ENCODE measurements at places on chromosomes 6 and 20. TPM values are rescaled to one million over a fixed set of nuclear protein-coding genes. Genes with fewer than 3 reads are reported as not detected.
A peak's percentile ranks its signal among the peaks of the same experiment; 100 is the strongest.

PLTP gene
- 823 TPM for polyA plus RNA-seq

MLIP gene
- not detected for polyA plus RNA-seq

KIF25 gene
- not detected for polyA plus RNA-seq

TFAP2A gene
- polyA plus RNA-seq, result 14.9 TPM

DNA sequence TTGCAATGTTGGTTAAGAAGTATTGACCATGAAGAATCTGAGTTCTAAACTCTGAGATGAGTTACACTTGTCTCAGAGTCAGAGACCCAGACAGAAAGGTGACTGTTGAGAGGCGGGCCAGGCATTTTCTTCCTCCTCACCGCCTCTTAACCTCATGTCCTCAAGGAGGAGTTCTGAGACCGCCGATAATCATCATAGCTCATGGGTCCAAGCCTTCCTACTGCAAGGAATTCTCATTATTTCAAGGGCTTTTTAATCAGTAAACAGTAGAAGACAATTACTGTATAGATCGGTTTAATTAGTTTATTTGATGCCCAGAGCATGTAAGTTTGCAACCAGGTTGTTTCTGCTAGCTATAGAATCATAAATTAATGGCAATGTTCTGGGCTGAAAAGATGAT is 382.4 kb upstream of the MMS22L start:
- no peaks in the 10 kb centered on the region for H3K36me3 ChIP-seq
- no peaks in the 10 kb centered on the region for H3K27me3 ChIP-seq
- no peaks in the 10 kb centered on the region for H3K4me1 ChIP-seq

- no peaks in the 10 kb centered on the region for H3K27me3 ChIP-seq
- DNase-seq, result peak; percentile 94
- H3K4me1 ChIP-seq, result peaks cover 11% of the 10 kb centered on the region
- H3K27ac ChIP-seq, result peak overlapping the region; percentile 97
- peak overlapping the region; percentile 97 for H3K4me3 ChIP-seq
Observed at GRCh38 chr6:37171970-37172812, 2.2 kb downstream of the PIM1 start.

GRCh38 chr6:97820400-97820799 is 537.4 kb upstream of the MMS22L start:
- H3K27me3 ChIP-seq, result no peaks in the 10 kb centered on the region
- H3K27ac ChIP-seq, result no peak overlapping the region
- no peak overlapping the region for H3K4me3 ChIP-seq
- DNase-seq, result no peak
- no peaks in the 10 kb centered on the region for H3K36me3 ChIP-seq
- H3K4me1 ChIP-seq, result no peaks in the 10 kb centered on the region

- no peaks in the 10 kb centered on the region for H3K27me3 ChIP-seq
- no peak overlapping the region for H3K27ac ChIP-seq
- H3K4me3 ChIP-seq, result no peak overlapping the region
- DNase-seq, result no peak
Observed at GRCh38 chr20:24949756-24950127, 673 bp downstream of the CST7 start.

DNA sequence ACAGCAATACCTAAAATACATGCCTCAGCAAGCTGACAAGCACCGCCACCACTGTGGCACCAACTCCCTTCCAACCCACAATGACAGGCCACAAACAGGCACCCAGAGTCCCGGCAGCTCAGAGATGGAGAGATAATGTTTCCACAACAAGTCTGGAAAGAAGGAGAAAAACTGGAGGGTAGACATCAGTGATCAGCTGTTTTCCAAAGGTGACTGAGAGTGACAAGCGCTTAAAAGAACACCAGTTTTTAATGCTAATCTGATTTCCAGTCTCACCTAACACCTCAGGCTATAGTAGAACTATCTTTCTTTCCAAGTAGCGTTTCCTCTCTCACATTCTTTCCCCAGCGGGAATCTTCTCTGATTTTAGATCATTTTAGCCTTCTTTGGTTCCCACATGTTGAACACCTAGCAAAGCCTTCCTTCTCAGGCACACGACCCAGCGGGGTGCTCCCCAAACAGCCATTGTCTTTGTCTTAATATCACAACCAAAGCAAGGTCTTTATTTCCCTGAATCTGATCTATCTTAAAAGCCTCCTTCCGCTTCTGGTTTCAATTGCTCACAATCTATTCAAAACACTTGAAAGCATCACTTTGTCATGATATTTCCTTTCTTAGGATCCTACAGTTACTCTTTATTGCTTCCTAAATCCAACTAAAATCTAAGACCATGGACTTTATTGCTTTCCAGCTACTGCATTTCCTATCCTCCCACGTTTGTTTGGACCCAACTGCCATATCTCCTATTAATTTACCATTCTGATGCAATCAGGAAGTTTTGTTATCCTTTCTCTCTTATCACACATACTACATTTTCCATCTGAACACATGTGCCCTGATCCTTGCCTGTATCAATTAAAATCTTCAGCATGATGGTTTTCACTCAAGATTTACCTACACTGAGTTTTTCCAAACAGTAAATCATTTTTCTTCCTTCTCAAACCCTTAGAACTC is 282.7 kb downstream of the ADGB start:
- no peaks in the 10 kb centered on the region for H3K27me3 ChIP-seq
- H3K27ac ChIP-seq, result no peak overlapping the region
- DNase-seq, result no peak
- H3K4me3 ChIP-seq, result no peak overlapping the region
- H3K4me1 ChIP-seq, result peaks cover 19% of the 10 kb centered on the region

- H3K36me3 ChIP-seq, result no peaks in the 10 kb centered on the region
- H3K27ac ChIP-seq, result no peak overlapping the region
- H3K27me3 ChIP-seq, result no peaks in the 10 kb centered on the region
Observed at GRCh38 chr6:105204331-105204730, 24.5 kb upstream of the POPDC3 start.

Measured in hepatocyte (in vitro differentiated cells).